ENCODE measurements at places on chromosomes 1 and 21.

DNA sequence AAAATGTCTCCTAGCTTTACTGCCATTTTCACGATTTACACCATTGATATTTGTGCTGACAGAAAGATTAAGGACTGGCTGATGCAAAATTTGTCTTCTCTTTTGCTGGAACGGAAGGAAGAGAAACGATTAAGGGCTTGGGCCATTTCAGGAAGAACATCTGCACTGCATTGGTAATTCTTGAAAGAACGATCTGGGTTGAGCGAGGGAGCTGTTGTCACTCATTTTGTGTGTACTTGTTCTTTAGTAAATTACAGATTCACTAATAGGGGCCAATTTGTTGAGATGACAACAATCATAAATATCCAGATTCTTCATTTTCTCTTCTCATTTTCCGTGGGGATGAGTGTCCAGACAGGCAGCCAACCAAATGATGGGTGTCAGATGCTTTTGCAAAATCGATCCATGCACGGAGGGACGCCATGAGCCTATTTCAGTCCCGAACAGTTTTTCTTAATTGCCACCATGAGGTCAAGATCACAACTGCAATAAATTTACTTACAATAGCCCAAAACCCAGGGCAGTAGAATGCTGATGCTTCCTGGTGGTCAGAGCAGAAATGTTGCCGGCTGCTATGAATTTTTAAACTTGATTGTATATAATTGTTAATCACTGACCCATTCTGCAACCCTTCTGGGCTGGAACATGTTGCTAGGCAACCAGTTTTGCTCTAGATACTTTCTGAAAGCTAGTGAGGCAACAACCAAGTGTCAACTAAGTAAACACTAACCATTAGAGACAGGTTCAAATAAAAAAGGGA lies 132.4 kb upstream of the TIAM1 start:
- DNase-seq = no peak

GRCh38 chr1:213960963-213961362 lies 26.8 kb upstream of the PROX1 start:
- no peak for DNase-seq

GRCh38 chr1:3500265-3500835 lies 45.9 kb downstream of the ARHGEF16 start:
- no peak for DNase-seq

DNA sequence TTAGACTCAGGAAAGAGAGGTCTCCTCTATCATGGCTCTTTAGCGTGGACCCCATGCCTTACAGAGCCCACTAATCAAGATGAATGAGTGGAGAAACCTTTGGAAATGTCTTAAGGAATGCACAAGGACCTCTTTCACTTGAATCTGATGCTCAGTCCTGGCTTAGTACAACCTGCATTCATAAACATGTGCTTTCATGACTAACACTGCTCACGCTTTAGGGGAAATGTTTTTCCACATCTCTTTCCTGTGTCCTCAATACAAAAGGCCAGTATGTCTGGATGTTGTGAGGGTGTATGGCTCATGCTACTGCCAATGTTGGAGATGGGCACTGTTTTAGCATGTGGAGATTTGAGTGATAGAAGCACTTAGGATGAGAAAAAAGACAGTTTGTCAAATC lies 14.2 kb upstream of the GNG12 start:
- DNase-seq = no peak

DNA sequence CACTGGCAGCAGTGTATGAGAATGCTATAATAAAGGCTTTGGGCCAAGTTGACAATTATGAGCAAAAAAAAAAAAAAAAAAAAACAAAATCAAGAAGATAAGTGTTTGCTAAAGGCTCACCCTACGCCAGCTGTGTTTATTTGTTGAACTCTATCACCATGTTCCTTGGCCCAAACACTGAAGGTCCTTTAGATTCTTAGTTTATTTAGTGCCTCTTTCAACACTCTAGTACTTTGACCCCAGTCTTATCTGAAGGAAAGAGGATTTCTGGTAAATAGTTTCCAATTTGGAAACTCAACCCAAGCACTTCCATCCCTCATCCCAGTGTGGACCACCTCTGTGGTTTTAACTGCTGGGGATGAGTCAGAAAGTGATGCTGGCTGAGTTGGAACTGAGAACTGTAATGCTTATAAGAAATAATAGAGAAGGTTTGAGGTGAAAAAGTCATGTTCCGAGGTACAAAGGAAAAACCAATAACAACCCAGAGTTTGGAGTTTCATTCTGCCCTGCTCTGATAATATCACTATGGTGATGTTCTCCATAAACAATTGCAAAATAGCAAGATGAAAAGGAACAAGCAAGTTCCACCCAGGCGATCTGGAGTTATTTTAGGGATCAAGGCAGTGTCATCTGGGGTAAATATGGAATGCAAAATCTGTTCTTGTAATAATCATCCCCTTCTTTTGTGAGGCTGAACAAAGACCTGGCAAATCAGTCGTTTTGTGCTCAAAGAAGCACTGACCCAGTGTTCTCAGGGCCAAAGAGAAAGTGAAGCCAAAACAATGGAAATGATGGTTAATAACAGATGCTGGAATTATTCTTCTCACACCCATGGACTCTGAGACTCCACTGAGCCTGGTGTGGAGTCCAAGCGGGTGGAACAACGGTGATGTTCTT lies 19.7 kb upstream of the CAPZB start:
- DNase-seq = no peak

DNA sequence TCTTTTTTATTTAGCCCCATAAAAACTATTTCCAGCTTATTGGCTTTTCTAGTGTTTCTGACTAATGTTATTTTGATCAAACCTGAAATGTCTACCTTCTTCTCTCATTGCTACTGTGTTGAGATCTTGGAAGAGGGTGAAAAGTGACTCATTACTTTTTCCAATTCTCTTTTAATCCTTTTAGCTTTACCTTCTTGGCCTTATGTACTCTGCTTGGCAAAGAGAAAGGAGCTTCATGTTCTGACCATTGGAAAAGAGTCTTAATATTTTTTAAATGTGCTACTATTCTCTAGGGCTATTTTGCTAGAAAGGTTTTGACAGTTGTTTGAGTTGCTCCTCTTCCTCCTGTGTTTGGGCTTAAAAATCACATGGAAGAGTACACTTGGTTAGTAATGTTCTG lies 97.8 kb upstream of the CHODL start:
- DNase-seq = no peak

- no peak for DNase-seq
Measured at GRCh38 chr1:98677288-98677687, 15.8 kb downstream of the SNX7 start.

GRCh38 chr1:161966067-161966466 lies 57.6 kb downstream of the OLFML2B start:
- no peak for DNase-seq

DNA sequence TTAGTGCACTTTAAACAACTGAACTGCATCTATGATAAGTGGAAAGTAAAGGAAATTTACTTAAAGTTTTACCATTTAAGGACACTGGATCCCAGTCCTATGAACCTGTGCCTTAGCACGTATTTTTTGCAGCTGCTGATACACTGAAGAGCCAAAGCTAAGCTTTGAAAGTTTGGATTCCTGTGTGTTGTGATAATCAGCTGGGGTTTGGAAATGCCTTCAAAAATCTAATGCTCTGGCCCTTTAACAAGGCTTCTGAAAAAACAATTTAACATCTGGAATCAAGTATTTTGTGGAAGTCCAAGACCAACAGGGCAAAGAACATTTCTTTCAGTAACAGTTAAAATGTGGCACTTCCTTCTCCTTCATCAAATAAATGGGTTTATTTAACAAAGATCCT lies 51.8 kb downstream of the DDAH1 start:
- no peak for DNase-seq

GRCh38 chr1:89952605-89953130 lies 42.2 kb upstream of the ZNF326 start:
- no peak for DNase-seq

GRCh38 chr1:99131546-99131945 lies 126.9 kb upstream of the PLPPR5 start:
- no peak for DNase-seq

DNA sequence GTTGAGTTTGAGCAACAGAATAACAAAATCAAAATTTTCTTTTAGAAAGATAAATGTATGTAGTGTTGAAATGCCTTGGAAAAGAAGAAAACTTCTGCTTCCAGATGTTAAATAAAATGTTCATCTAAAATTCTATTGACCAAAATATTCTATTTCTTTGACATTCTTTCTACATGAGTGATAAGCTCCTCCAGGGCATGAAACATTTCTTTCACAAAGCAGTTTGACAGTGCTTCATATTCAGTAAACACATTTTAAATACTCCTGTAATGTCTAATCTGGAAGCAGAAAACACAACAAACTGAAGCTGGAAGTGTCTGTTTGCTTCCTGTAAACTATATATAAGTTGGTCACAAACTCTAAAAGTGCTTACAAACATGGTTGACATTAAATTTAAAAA lies 61.5 kb downstream of the RGS21 start:
- no peak for DNase-seq

DNA sequence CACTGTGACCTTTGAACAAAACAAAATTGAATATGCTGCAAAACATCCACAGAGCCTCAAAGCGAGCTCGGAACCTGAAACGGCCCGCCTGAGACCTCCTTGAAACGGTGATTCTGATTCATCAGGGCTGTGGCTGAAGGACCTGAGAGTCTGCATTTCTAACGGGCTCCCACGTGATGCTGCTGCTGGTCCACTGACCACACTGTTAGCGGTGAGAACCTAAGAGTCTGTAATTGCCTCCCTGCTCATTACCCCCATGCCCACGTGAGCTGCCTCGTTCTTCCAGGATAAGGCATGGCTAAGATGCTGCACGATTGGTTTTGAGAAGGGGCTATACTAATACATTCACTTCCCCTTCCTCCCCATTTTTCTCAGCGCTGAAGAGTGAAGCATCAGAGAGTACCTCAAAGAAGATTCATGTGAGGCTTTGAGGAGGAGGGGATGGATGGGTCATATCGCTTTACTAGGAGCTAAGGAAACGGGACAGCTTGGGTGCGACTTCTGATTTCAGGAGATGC lies 9.7 kb downstream of the TLR5 start:
- no peak for DNase-seq

DNA sequence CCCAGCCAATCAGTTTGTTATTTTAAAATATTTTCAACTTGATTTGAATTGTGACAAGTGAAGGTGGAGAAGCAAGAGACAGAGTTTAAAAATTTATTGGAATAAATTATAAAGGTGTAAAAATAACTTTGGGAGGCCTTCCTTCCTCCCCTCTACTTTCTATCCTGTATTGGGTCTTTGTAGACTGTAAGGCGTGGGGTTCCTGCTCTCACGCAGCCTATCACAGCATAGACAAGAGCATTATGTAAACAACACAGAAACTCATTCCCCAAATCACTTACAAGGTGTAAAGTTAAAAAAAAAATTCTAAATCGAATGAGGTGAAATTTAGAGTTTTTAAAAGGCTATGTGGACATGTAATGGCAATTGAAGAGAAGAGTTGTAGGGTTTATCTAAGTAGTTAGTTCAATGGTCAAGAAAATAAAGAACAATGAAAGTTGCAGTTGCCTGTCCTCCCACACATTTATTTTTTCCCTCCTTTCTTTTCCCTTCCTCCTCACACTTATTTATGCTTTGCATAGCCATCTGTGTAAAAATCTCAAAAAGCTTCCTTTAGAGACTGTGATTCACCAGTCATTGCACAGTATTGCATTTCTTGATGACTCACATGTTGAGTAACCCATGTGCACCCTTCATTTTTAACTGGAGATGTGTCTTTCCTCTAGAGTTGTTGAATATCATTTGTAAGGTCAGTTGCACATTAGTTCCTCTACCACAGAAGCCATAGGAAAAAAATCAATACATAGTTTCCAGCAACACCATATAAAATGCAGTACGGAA lies 242.2 kb downstream of the PTPRC start:
- DNase-seq = no peak

DNA sequence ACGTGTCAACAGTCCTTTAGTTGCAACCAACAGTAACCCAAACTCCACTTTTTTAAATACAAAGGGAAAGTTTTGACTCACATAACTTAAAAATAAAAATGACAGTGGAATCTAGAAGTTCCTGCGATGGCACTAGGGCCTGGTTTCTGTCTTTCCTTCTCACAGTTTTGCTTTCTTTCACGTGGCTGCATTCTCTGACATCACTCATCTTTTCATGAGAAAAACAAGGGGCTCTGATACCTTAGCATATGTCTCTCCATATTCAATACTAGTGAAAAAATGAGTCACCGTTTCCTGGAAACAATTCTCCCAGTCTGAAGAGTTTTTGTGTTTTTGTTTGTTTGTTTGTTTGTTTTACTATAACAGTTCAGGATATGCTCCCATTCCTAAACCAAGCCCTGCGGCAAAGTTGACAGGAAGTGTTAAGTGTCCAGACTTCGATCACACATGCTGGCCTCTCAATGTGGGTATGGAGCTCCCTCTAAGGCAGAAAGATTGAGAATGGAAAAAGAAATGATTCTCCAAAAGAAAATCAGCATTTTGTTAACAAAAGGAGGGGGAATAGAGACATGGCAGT lies 483.3 kb downstream of the TTLL7 start:
- no peak for DNase-seq

DNA sequence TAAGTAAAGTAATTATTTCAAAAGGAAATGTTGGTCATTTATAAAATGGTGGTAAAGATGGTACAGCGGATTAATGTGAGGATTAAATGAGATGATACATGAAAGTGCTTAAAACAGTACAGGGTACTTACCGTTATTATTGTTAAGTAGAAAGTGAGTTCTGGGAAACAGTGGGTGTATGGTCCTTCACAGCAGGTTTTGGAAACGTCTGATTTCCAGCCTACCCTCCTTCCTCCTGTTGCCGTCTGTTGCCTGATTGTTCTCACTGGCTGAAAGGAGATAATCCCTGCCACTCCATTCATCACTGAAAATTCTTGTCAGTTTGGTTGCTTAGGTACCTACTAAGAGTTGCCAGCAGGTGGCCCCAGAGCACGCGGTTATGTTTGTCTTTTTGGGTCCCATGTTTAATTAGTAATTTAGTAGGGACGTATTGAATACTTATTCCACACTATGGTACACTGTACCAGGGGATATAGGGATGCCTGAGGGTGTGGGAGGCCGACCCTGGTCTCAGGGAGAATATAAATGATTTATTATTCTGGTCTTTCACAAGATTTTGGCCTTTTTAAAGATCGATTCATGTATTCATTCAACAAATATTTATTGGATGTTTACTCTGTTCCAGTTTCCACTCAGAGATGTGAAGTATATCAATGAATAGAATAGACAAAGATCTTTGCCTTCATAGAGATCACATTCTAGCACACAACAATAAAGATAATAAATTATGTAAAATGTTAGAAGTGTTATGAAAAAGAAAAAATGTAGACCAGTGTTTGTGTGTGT lies 30.8 kb upstream of the RPTN start:
- peak; percentile 74 for DNase-seq

- no peak for DNase-seq
Measured at GRCh38 chr21:42652527-42653230, 742 bp upstream of the PDE9A start.

Measured in CD4-positive, alpha-beta T cell treated with Interleukin-12 subunit alpha and Interleukin-12 subunit beta, for 1 hour (primary cell).